CD4-positive, alpha-beta memory T cell (primary cell): ENCODE measurements at places on chromosomes 3 and 15. TPM values are rescaled to one million over a fixed set of nuclear protein-coding genes. Genes with fewer than 3 reads are reported as not detected.

GRCh38 chr15:82272154-82272553, 9.5 kb downstream of the SAXO2 start:
- no peak for DNase-seq
- H3K36me3 ChIP-seq, result no peaks in the 10 kb centered on the region
- H3K27me3 ChIP-seq, result no peaks in the 10 kb centered on the region

The IQCF5 gene
- polyA plus RNA-seq, result not detected

DNA sequence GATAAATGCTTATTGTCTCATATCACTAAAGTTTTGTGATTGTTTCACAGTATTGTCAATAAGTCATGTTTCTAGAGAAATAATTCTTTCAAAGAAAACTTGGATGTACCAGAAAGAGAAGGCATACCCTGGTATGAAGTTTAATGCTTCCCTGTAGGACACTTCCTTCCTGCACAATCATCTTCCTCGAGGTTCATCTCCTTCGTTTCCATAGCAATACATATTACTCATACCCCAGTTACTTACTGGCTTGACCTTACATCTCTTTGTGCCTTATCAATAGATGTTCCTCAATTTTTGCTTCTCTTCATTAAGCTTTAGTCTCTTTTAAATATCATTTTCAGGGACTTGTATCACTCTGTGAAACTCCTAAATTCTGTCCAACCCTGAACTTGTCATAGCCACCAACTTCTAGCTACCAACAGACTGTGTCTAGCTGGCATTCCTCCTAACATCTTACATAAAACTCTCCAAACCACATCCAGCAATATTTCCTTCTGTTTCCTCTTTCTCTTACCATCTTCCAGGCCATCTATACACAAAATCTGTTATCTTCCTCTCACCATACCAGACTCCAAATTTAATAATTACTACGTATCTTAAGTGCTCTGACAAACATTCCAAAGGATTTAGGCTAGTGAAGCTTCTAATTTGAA, 134.3 kb downstream of the GADL1 start:
- H3K4me1 ChIP-seq, result no peaks in the 10 kb centered on the region
- no peaks in the 10 kb centered on the region for H3K36me3 ChIP-seq

The TMC3 gene
- 0.05 TPM for polyA plus RNA-seq

The PLA2G4E gene
- polyA plus RNA-seq, result not detected

GRCh38 chr3:188200481-188200880, 46.5 kb downstream of the LPP start:
- no peaks in the 10 kb centered on the region for H3K27me3 ChIP-seq
- H3K4me3 ChIP-seq, result no peak overlapping the region
- DNase-seq, result no peak
- no peak overlapping the region for H3K27ac ChIP-seq

GRCh38 chr15:89967881-89968280, 33.2 kb upstream of the ZNF710 start:
- no peak overlapping the region for H3K4me3 ChIP-seq
- no peak for DNase-seq
- no peak overlapping the region for H3K27ac ChIP-seq
- no peaks in the 10 kb centered on the region for H3K27me3 ChIP-seq
- no peaks in the 10 kb centered on the region for H3K4me1 ChIP-seq

DNA sequence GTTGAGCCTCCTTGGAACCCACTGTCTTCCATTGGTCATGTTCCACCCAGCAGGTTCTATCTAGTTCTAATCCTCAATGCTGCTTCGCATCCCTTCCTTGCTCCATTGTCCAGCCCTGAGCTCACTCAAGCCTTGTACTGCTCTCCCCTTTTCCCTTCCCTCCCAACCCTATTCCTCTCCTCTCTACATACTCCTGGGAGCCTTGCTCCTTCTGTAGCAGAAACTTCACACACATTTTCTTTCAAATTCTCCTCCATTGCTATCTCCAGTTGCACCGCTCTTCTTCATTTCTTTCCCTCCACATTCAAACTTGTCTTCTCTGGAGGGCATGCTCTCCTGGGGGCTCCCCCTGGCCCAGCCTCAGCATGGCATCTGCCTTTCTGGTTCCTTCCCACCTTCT, 14.5 kb downstream of the NR1I2 start:
- no peaks in the 10 kb centered on the region for H3K27me3 ChIP-seq
- no peak overlapping the region for H3K4me3 ChIP-seq
- H3K36me3 ChIP-seq, result no peaks in the 10 kb centered on the region
- H3K4me1 ChIP-seq, result no peaks in the 10 kb centered on the region

GRCh38 chr3:71504250-71505036, 79.1 kb downstream of the FOXP1 start:
- H3K27me3 ChIP-seq, result no peaks in the 10 kb centered on the region
- H3K36me3 ChIP-seq, result no peaks in the 10 kb centered on the region
- DNase-seq, result peak; percentile 43
- no peak overlapping the region for H3K27ac ChIP-seq
- no peak overlapping the region for H3K4me3 ChIP-seq

The ITGA11 gene
- polyA plus RNA-seq, result not detected

DNA sequence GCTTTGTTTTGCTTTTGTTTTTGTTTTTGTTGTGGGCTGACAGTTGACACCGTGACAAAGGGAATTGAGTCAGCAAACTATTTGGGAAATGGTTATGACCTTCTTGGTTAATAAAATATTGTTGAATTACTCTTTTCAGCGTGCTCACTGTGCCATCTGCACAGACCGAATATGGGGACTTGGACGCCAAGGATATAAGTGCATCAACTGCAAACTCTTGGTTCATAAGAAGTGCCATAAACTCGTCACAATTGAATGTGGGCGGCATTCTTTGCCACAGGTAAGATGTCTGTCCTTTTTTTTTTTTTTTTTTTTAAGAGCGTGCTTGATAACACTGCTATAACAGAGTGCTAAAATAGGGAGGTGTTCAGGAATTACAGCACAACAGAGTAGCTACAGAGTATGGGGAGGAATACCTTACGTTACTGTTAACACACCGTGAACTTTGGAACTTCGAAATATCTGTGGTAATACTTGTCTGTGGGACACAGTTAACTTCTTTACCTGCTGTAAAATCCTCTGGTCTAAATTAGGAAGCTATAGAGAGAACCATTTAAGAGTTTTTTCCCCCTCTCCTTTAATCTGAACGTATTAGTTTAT, 48.2 kb downstream of the PRKCI start:
- H3K27me3 ChIP-seq, result no peaks in the 10 kb centered on the region
- H3K36me3 ChIP-seq, result peaks cover 7% of the 10 kb centered on the region
- H3K4me1 ChIP-seq, result no peaks in the 10 kb centered on the region
- H3K27ac ChIP-seq, result no peak overlapping the region
- no peak overlapping the region for H3K4me3 ChIP-seq
- DNase-seq, result no peak

The HDC gene
- 0.18 TPM for polyA plus RNA-seq

The NRG4 gene
- polyA plus RNA-seq, result not detected

DNA sequence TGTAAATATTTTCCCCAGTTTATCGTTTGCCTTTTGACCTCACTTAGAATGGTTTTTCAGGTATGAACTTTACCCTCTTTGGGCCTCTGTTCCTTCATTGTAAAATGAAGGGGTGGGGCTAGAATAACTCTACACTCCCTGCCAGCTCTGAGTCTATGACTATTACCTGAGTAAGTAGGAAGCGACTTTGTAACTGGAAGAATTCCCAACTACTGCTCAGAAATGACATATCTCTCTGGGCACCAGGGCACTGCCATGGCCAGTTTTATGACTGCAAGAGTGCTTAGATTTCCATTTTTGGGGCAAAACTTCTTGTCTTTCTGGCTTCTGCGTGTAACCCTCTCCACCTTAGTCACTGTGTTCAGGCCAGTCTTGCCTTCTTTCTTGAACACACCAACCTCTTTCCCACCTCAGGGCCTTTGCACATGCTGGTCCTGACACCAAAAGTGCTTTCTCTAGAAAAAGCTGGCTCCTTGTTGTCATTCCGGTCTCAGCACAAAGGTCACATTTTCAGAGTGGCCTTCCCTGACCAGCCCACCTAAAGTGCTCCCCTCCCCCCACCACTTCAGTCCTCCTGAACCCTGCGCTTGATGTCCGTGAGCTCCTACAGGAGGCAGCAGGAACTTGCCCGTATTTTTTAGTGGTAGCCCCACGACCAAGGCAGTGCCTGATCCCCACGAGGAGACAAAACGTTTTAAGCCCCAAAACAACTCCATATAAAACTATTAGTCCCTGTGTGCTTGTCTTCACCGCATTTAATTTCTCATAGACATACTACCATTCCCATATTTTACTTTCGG, 25.6 kb downstream of the CDCP1 start:
- peaks cover 18% of the 10 kb centered on the region for H3K4me1 ChIP-seq
- H3K27me3 ChIP-seq, result no peaks in the 10 kb centered on the region

DNA sequence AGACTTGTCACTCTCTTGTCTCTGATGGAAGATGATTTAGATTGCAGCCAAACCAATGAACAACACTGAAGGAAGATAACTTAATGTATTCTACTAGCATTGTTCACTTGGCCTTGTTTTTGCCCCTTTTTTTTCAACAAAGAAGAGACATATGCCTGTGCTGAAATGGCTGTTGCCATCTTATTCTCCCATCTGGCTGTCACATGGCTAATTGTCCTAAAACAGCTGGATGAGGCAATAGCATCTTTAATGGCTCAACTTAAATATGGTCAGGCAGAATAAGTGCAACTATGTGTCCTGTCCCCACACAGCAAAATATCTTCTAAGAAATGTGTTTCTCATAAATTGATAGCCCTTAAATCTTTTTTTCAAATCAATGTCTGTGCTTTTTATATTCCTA, 576.9 kb downstream of the TUSC7 start:
- no peak overlapping the region for H3K4me3 ChIP-seq
- no peaks in the 10 kb centered on the region for H3K27me3 ChIP-seq
- no peak overlapping the region for H3K27ac ChIP-seq
- no peaks in the 10 kb centered on the region for H3K4me1 ChIP-seq

The DAZL gene
- polyA plus RNA-seq, result not detected

- H3K27me3 ChIP-seq, result no peaks in the 10 kb centered on the region
- no peaks in the 10 kb centered on the region for H3K4me1 ChIP-seq
- H3K36me3 ChIP-seq, result no peaks in the 10 kb centered on the region
Measured at GRCh38 chr3:61761694-61762430, 200.5 kb downstream of the PTPRG start.

GRCh38 chr15:100328796-100329195, 13.0 kb downstream of the ADAMTS17 start:
- H3K36me3 ChIP-seq, result no peaks in the 10 kb centered on the region
- no peak for DNase-seq
- H3K27me3 ChIP-seq, result no peaks in the 10 kb centered on the region

DNA sequence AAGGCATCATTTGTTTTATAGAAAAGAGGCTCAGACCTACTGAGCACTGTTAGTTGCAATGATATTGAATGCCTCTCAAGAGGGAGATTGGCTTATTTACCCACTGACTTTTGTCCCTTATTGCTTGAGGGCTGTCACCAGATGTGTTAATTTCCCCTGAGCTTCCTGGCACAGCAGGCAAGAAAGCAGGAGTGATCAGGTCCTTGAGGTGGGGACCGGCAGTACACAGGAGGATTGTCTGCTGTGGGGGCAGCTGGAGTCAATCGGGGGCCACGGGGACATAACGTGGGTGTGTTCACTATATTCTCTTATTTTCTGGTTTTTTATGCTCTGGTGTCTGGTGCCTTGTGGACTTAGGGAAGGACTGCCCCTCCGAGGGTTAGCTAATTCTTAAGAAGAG, 44.6 kb downstream of the GASK1A start:
- peak overlapping the region; percentile 41 for H3K4me3 ChIP-seq
- no peak for DNase-seq
- peak overlapping the region; percentile 35 for H3K27ac ChIP-seq

- H3K4me1 ChIP-seq, result no peaks in the 10 kb centered on the region
- no peak overlapping the region for H3K4me3 ChIP-seq
- H3K36me3 ChIP-seq, result no peaks in the 10 kb centered on the region
- no peak for DNase-seq
- no peak overlapping the region for H3K27ac ChIP-seq
Measured at GRCh38 chr3:7204848-7205156, 343.9 kb downstream of the GRM7 start.

DNA sequence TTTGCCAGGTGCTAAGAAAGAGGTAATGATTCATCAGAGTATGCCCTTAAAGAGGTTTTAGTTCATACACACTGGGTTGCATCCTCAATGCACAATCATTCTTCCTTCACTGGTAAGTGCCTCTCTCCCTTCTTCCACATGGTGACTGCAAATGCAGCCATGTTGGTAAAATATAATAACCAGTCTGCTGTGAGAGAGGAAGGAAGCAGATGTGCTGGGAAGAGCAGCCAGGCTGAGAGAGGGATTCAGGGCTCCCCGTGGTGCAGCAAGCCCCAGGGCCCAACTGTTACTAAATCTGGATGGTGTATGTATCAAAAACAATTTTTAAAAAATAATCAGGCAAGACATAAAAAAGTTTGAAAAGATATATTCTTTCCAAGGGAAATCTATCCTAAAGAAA, 498.1 kb downstream of the MAGI1 start:
- H3K27ac ChIP-seq, result no peak overlapping the region
- H3K36me3 ChIP-seq, result no peaks in the 10 kb centered on the region
- no peak for DNase-seq
- H3K27me3 ChIP-seq, result no peaks in the 10 kb centered on the region

The ACAD11 gene
- polyA plus RNA-seq, result 1.7 TPM

GRCh38 chr3:154764856-154765640, 315.1 kb upstream of the MME start:
- no peaks in the 10 kb centered on the region for H3K4me1 ChIP-seq
- no peak overlapping the region for H3K4me3 ChIP-seq
- no peak for DNase-seq
- H3K27me3 ChIP-seq, result no peaks in the 10 kb centered on the region
- no peak overlapping the region for H3K27ac ChIP-seq

GRCh38 chr3:72896996-72897757, 9.3 kb downstream of the GXYLT2 start:
- no peaks in the 10 kb centered on the region for H3K36me3 ChIP-seq
- H3K27me3 ChIP-seq, result no peaks in the 10 kb centered on the region
- no peak for DNase-seq
- no peak overlapping the region for H3K4me3 ChIP-seq

DNA sequence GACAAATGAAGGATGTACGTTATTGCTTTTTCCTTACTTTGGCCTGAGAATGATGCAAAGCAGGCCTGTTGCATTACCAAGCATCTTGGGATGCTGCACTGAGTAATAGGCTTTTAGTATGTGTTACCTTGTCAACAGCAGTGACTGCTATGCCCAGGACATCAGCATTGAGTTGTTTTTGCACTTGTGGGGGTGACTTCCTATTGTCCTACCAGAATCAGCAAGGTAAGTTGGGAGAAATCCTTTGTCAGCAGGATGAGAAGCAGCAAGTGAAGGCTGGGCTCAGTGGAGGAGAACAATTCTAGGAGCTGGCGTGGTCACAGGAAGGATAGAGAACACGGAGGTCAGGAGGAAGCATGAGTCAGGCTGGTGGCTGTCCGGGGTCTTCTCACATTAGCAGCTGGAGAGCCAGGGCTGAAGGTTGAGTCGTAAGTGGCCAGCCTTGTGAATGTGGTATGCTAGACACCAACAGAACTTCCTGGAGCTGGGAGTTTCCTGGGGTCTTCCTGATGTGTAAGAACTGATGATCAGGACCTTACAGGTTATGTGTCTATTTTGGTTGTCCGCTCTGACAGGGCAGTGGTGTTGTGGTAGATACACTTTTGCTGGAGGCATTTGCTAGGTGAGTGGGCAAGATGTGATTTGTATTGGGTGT, 142.7 kb downstream of the FNDC3B start:
- peaks cover 3% of the 10 kb centered on the region for H3K4me1 ChIP-seq
- no peaks in the 10 kb centered on the region for H3K27me3 ChIP-seq
- no peaks in the 10 kb centered on the region for H3K36me3 ChIP-seq
- H3K4me3 ChIP-seq, result no peak overlapping the region

GRCh38 chr3:153127788-153128187, 34.2 kb upstream of the RAP2B start:
- no peaks in the 10 kb centered on the region for H3K4me1 ChIP-seq
- no peak overlapping the region for H3K4me3 ChIP-seq
- H3K27ac ChIP-seq, result no peak overlapping the region
- H3K27me3 ChIP-seq, result no peaks in the 10 kb centered on the region

- no peak overlapping the region for H3K27ac ChIP-seq
- no peak for DNase-seq
- H3K4me3 ChIP-seq, result no peak overlapping the region
- H3K36me3 ChIP-seq, result no peaks in the 10 kb centered on the region
Measured at GRCh38 chr3:71393093-71393492, 190.4 kb downstream of the FOXP1 start.
